SJSA1 (cell line): ENCODE measurements at places on chromosomes 3 and 15.

DNA sequence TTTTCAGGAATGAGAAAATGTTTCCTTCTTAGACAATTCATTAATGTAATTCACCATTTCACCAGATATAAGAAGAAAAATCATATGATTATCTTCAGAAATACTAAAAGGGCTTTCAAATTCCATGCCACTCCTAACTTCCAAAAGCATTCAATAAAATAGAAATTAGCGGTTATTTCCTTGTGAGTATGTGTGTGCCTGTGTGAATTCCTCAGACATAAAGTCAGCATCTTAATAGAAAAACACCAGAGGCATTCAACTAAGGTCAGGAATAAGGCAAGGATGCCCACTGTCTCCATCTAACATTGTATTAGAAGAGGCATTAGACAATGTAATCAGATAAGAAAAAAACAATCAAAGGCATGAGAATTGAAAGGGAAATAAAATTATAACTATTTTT, 88.4 kb downstream of the PLCH1 start:
- no peak for DNase-seq

DNA sequence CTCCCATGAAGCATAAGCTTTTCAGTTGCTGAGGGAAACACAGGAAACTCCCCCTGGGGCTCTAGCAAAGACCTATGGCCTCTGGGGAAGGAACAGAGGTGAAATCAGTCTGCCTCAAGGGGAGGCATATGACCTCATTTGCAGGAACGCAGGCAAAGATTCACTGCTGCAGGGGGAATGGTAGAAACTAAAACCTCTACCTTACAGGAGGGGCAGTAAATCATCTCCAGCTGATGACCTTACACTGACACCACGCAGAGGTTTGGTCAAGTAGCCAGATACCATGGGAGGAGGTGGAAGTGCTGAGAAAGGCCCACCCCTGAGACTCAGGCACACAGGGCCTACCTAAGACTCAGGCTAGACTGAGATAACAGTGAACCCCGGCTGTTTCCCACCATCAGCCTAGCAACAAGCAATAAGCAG, 81.1 kb downstream of the RAD18 start:
- DNase-seq, result no peak

DNA sequence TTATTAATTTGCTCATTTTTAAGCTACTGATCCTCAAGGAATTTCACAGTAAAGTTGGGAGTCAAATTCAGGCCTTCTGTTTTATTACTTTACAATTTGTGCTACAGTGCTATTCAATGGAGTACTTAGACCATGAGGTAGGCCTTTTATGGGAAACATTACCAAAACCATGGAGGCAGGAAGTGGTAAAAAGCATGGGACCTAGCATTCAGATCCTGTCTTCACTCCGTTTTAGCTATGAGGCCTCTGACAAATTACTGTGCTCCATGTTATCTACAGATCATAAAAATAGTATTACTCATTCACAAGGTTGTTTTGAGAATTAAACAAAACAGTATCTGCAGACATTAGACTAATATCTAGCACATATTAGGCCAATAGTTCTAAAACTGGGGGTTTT, 140.6 kb upstream of the SLITRK3 start:
- no peak for DNase-seq

- DNase-seq, result no peak
Observed at GRCh38 chr15:69610277-69610676, 157.7 kb downstream of the RPLP1 start.

DNA sequence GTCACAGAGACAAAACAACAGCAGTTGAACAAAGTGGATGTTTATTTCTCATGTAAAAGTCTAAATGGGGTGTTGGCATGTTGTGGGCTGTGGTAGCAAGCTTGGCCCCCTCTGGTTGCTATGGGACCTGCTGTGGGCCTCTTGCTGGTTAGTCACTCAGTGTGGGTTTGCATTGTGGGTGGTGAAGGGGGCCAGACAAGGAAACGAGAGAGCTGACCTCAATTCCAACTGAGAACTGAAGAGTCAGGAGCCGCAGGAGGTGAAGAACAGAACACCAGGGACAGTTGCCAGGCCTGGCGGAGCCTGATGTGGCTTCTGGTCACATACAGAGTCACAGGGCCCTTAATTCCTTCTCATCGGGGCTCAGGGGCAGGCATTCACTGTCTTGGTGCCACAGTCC, 1.9 kb upstream of the ADPGK start:
- peak; percentile 96 for DNase-seq

DNA sequence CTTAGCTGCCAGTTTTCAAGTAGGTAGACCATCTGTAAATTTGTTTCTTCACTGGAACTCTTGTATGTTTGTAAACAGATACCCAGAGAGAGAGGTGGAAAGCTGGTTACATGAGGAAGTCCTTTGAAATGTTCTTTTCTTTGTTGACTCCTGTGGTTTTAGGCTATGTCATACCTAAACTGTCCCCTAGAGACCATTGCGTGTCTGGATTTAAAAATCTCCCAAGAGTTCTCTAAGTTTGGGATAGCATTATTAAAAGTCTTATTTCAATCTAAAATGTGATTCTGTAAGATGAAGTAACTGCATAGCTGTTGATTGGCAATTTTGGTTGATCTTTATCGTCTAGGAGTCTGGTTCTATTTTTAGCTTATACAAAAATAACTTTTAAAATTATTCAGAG, 127.2 kb downstream of the GHSR start:
- DNase-seq, result no peak

GRCh38 chr3:160671231-160671630, 5.7 kb upstream of the ARL14 start:
- DNase-seq, result no peak

DNA sequence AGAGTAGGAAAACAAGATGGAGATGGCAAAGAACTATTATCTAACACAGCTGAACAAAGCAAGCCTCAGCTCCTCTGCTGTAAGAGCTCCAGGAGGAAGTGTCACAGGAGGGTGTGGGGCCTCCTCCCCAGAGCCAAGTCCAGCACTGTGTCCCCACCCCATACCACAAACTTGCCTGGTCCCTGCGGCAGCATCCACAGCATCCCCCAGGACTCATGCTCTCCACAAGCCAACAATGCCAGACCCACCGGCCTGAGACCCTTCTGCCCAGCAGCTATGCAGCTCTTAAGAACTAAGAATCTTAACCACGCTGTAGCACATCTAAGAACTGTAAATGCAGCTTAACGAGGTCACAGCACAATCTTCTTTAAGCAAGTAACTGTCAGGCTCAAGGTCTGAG, 9.1 kb downstream of the RBM15B start:
- DNase-seq, result no peak

- DNase-seq, result peak; percentile 24
Observed at GRCh38 chr15:32936283-32936918, 218.6 kb downstream of the GREM1 start.

DNA sequence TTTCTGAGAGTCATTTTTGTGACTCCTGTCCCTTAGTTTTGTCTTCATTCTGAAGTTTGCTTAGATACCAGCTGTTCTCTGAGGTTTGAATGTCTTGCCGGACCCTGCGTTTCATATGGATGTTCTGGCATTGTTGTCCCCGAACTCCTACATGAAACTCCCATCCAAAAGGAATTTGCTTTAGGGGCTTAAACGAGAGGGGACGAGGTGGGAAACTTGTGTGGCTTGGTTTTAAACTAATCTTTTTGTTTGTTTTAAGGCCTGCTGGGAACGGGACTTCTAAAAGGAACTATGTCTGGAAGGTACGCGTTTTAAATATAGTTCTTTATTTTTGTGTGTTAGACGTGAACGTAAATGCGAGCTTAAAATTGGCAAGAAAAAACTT, 679 bp downstream of the RPL35A start:
- DNase-seq, result no peak

DNA sequence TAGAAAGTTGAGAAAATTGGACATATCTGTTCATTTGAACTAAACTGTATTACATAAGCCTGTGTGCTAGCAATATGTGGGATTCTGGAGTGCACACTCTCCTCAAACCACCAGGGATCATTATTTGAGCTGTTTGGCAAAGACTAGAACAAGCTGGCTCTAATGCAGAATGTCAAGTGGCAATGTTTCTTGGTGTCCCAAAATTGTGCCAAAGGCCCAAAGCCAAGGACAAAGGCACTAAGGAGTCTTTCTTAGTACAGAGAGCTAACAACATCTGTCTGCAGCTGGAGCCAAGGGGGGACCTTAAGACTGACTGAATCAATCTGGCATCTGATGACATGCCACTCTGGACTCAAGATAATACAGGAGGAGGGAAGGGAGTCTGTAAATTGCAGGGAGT, 76.7 kb upstream of the STRIT1 start:
- DNase-seq, result no peak

DNA sequence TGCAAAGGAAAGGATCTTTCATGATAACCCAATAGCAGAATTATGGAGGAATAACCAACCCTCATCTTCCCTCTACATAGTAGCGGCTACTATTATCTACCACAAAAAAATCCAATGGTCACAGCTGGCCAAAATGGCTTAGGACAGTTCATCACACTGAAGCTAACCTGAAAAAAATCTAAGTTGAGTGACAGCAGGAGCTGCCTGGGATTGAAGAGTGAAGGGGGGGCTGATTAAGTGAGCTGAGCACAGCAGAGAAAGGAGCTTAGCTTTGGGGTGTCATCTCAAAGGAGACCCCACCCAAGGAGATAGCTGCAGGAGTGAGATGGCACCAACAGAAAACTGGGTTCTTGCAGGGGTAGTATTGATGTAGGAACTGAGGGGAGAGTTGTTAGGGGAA, 33.6 kb downstream of the CCNL1 start:
- no peak for DNase-seq

DNA sequence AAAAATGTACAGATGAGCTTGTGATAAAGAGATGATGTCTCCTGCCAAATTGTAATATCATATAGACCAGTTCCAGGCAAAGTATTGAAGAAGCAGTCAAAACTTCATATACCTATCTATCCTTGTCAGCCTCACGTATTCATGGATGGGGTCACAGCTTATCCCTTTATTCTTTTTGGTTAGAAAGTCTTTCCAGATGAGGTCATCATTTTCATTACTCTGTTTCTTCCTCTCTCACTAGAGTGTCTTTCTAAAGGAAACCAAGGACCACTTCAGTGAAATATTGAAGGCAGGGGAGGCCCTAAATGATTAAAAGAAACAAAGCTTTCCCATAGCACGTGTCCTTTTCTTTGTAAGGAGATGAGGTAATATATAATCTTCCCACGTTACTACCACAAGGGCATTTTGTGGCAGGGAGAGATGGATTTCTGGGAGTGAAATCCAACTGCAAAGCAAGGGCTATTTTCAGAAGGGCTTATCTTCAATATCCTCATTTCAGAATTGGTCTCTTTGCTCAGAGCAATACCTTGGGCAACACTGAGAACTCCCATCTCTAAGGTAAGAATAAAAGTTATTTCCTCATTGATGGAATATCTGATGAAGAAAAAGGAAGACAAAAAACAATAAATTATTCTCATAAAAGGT, 260.2 kb downstream of the TIGIT start:
- no peak for DNase-seq

DNA sequence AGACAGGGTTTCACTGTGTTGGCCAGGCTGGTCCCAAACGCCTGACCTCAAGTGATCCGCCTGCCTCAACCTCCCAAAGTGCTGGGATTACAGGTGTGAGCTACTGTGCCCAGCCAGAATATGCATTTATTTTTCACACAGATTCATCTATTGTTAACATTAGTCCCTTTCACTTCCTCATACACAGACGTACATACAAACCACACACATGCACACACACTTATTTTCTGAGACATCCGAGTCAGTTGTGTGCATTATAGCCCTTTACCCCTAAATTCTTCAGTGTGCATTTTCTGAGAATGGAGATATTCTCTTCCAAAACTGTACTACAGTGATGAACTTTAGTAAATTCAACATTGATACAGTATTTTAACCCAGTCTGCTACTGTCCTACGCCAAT, 15.0 kb upstream of the MEX3B start:
- no peak for DNase-seq

DNA sequence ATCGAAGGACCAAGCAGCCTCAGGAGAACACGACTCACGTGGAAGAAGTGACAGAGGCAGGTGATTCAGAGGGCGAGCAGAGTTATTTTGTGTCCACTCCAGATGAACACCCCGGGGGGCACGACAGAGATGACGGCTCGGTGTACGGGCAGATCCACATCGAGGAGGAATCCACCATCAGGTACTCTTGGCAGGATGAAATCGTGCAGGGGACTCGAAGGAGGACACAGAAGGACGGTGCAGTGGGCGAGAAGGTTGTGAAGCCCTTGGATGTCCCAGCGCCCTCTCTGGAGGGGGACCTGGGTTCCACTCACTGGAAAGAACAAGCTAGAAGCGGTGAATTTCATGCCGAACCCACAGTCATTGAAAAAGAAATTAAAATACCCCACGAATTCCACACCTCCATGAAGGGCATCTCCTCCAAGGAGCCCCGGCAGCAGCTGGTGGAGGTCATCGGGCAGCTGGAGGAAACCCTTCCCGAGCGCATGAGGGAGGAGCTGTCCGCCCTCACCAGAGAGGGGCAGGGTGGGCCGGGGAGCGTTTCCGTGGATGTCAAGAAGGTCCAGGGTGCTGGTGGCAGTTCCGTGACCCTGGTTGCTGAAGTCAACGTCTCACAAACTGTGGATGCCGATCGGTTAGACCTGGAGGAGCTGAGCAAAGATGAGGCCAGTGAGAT, 26.0 kb downstream of the SYNM start:
- DNase-seq, result no peak

DNA sequence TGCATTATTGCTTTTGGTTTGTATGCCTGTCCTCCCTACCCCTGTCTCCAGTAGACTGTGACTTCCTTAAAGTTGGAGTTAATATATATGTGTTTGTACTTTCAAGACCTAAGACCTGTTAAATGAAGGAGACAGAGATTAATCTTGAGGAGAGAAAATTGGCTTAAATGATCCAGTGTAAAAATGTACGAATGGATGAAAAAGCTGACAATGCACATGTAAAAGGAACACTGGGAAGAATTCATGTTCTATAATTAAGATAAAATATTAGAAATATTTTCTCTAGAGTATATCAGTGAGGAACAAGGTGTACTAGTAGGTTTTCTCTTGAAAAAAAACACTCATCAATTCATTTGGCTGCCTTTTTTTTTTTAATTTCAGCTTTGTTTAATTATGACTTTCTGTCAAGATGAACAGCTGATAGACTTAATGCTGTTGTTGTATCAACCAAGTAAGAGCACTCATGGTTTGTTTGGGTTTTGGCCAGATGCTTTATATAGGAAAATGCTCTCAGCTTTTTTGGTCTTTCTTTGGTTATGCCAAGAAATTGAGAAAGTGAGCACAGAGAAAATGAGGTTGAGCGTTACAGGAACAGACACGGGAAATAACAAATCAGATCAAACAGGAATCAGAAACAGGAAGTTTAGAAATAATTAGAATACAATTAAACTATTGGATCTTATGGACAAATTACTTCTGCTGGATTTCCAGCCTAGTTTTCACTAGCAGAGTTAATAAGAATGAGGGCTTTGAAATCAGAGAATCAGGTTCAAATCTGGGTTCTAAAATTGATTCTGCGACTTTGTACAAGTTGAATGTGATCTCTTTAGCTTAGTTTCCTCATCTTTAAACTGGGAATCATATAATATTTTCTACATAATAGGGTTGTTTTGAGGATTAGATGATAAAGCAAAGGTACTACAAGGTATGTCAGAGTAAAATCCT, 38.3 kb upstream of the AADAC start:
- no peak for DNase-seq
